ENCODE measurements at places on chromosomes 3 and 15.

- DNase-seq: no peak
These were observed 22.3 kb downstream of the PLXNB1 start for GRCh38 chr3:48407542-48408099.

GRCh38 chr3:132332508-132332907 is 15.3 kb downstream of the ACP3 start:
- no peak for DNase-seq

DNA sequence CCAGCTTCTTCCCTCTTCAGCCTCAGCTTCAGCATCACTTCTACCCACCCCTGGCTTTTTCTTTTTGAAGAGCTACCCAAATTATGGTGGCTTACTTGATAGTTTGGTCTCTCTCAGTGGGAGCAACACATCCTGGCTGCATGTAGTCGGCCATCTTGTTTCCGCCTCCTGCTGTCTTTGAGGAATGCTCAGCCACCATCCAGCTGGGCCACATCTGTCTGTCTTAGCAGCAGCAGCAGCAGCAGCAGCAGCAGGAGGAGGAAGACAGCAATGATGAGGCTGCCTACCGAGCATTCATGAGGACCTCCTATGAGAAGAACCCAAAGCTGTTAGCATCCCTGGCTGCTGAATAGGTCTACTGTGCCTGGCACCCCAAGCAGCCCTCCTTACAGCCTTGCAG is 19.7 kb downstream of the IL16 start:
- DNase-seq: no peak

- no peak for DNase-seq
These were observed 87.6 kb downstream of the BDH1 start for GRCh38 chr3:197468167-197468566.

DNA sequence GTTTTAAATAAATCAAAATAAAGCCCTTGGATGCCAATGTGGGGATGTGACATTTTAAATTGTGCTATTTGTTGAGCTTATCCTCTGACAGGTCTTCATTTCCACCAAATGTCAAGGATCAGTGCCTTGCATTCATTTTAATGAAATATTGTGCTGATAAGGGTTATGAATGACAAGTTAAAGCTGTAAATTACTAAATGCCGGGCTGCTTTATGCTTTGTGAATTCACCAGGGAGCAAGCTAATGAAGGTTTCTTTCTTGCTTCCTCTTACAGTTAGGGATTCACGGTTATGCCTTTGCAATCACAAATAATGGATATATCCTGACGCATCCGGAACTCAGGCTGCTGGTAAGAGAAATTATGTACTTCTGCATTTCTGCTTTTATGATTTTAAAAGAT is 81.7 kb downstream of the LRTM1 start:
- DNase-seq: no peak

GRCh38 chr3:32285891-32286290 is 47.4 kb downstream of the CMTM8 start:
- no peak for DNase-seq

- no peak for DNase-seq
These were observed 462.4 kb upstream of the THBS1 start for GRCh38 chr15:39118510-39118909.

- DNase-seq: no peak
These were observed 16.5 kb downstream of the GORASP1 start for GRCh38 chr3:39090922-39091321.

- DNase-seq: no peak
These were observed 160.7 kb downstream of the PDE8A start for GRCh38 chr15:85142312-85142711.

DNA sequence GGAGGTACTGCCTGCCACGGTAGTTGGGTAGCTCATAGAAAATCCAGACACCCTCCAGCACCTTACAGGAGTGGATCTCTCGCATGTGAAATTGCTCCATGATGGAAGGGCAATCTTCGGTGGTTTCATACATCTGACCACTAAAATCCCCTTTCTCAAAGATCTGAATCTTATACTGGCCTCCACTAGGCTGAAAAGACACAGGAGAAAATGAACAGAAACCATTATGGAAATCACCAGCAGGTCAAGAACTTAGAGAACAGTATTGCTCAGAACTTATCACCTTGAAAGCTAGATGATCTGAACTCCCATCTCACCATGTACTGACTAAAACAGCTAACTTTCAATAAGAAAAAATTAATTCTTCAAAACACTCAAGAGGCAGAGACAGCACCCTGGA is 5.4 kb downstream of the CRYGS start:
- no peak for DNase-seq

- DNase-seq: no peak
These were observed 11.1 kb upstream of the SATB1 start for GRCh38 chr3:18436213-18436612.

- DNase-seq: no peak
These were observed 712.7 kb upstream of the LMCD1 start for GRCh38 chr3:7788881-7789280.

DNA sequence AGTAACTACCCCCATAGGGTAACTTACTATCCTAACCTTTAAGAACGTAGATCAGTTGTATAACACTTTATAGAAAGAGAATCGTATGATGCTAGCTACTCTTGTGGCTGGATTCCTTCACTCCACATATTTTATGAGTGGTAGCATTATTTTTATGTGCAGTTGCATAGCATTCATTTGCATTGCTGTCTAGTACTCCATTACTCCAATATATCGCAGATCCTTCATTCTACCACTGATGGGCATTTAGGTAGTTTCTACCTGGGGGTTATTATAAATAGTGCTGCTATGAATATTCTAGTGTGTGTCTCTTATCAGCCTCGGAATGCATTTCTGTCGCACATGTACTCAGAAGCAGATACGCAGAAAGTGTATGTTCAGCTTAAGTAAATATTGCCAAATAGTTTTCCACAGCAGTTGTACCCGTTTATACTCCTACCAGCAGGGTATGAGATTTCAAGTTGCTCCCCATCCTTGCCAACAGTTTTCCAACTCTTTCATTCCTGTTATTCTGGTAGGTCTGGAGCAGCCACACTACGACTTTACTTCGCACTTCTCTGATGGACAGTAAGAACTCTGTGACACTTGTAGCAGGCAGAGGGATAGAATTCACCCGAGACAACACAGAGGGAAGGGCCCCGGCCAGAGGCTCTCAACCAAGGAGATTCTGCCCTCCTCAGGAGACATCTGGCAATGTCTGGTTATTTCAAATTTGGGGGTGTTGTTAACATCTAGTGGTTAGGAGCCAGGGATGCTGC is 9.8 kb upstream of the VGLL4 start:
- no peak for DNase-seq
